ENCODE measurements at places on chromosomes 1 and 21.
A peak's percentile ranks its signal among the peaks of the same experiment; 100 is the strongest.

- peak; percentile 17 for DNase-seq
Observed at GRCh38 chr21:20997636-20998455, at the start of gene NCAM2. Gene NCAM2, plus strand, starts transcription at chr21:20998409.

DNA sequence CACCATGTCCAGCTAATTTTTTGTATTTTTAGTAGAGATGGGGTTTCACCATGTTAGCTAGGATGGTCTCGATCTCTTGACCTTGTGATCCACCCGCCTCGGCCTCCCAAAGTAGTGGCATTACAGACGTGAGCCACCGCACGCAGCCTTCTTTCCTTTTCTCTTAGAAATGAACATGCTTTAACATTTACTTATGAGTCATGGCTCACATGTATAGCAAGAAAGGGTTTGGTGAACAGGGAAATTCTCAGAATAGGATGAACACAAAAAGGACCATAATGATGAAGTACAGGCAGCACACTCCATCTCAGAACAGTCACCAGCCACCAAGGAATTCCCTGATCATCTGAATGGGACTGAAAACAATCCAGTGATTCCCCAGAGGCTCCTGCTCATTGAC lies 9.4 kb upstream of the VAMP4 start:
- no peak for DNase-seq

DNA sequence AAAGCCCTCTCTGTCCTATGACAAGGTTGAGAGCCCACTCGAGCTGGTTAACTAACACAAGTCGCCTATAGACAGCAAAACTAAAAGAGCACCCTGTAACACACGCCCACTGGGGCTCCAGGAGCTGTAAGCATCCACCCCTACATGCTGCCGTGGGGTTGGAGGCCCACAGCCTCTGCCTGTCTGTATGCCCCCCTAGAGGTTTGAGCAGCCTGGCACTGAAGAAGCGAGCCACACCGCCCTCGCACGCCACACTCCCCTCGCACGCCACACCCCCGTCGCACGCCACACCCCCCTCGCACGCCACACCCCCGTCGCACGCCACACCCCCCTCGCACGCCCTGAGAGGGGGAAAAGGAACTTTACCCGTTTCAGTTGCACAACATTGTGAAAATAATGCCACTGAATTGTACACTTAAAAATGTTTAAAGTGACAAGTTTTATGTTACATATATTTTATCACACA lies 13.2 kb upstream of the HMGCL start:
- peak; percentile 63 for DNase-seq

DNA sequence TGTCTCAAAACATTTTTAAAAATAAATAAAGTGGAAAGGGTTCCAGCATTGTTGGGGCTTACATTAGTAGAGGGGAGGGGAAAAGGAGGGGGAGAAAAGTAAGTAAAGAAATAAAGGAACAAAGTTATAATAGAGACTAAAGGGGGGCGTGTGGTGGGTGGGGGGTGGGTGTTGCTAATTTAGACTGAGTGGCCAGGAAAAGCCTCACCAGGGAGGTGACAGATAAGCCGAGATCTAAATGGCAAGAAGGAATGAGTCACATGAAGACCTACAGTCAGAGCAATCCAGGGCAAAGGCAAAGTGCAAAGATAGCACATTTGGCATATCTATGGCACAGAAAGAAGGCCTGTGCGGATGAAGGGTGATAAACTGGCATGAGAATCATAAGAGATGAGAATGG lies 7.5 kb downstream of the MPL start:
- no peak for DNase-seq

GRCh38 chr1:192766876-192767275 lies 42.0 kb upstream of the RGS2 start:
- no peak for DNase-seq

DNA sequence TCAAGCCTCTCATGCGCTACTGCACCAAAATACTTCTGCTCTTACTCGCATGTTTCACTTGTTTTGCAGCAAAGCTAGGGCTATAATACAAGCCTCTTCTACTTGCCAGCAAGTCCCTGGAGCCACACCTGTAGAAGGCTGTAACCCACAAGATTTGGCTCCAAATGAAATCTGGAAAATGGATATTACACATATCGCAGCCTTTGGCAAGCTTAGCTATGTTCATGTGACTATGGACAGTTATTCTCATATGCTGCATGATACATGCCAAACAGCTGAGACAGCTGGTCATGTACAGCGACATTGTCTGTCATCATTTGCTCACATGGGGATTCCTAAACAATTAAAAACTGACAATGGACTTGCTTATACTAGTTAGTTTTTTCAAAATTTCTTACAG lies 270.3 kb downstream of the COL11A1 start:
- no peak for DNase-seq

DNA sequence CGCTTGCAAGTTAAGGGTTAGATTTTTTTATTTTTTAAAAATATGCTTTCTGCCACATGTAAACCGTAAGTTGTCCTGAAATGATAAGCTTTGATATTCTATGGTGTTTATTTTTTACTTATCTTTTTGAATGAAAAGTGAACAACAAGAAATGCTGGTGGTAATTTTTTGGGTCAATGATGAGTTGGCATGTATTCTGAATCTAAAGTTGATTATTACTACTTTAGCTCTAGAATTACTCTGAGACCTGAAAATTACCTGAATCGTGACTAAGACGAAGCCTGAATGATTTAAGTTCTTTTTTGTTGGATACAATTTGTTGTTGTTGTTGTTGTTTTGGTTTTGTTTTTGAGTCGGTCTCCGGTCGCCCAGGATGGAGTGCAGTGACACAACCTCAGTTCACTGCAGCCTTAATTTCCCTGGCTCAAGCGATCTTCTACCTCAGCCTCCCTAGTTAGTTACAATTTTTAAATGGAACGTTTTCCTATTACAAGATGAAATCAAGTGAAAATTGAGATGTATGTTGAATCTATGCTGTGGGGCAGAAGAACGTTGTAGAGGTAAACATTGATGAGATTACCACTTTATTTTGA lies 941 bp downstream of the RABGGTB start:
- DNase-seq: no peak

- DNase-seq: no peak
Observed at GRCh38 chr1:27429029-27429425, 36.6 kb downstream of the GPR3 start.

GRCh38 chr1:109792056-109792831 lies 28.5 kb upstream of the EPS8L3 start:
- DNase-seq: no peak

DNA sequence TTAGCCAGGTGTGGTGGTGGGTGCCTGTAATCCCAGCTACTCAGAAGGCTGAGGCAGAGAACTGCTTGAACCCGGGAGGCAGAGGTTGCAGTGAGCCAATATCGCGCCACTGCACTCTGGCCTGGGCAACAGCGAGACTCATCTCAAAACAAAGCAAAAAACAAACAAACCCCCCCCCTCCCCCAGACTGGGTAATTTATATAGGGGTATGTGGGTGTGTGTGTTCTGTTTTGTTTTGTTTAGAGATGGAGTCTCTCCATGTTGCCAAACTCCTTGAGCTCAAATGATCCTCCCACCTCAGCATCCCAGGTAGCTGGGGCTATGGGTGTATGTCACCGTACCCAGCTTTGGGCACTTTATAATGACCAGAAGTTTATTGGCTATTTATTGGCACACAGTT lies 73.6 kb downstream of the SLC27A3 start:
- no peak for DNase-seq

Data from stimulated activated CD8-positive, alpha-beta memory T cell treated with anti-CD3 and anti-CD28 coated beads, Interleukin-4, amount 100 ng/mL, for 1 hour (primary cell).